ENCODE measurements at places on chromosomes 1 and 21.

GRCh38 chr1:61081686-61082310, 563 bp upstream of the NFIA start:
- DNase-seq = no peak

GRCh38 chr1:91080650-91081049, 58.8 kb upstream of the ZNF644 start:
- DNase-seq = no peak

DNA sequence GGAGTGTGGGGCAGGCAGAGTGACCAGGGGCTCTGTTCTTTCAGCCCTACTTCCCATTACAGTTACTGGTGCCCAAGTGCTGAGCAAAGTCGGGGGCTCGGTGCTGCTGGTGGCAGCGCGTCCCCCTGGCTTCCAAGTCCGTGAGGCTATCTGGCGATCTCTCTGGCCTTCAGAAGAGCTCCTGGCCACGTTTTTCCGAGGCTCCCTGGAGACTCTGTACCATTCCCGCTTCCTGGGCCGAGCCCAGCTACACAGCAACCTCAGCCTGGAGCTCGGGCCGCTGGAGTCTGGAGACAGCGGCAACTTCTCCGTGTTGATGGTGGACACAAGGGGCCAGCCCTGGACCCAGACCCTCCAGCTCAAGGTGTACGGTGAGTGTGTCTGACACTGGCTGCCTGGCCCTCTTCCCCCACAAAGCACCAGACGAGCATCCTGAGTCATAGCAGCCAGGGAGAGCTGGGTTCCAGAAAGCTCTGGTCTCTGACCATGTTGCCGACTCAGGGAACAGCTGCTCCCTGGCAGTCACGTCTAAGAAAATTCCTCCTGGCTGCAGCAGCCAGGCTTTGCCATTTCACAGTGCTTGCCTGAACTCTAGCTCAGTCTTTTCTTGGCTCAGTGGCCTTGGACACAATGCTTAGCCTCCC, 3.3 kb downstream of the SLAMF8 start:
- DNase-seq = no peak

GRCh38 chr1:155729031-155729898, 40.4 kb downstream of the DAP3 start:
- DNase-seq = no peak

DNA sequence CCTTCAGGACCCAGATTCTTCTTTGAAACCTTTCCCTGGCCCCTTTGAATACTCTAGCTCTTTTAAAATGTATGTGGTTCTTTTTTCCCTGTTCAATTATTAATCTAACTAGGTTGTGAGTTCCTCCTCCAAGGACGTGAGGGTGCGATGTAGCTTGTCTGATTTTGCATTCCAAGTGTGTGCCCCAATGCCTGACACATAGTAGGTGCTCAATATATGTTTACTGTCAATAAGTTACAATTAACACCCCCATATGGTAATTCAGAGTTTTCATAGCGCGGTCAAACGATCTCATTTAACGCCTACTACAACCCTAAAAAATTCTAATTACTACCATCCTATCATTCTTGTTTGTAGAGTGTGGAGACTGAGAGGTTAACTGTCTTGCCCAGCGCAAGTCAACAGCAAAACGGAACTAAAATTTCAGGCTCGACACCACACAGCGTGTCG, 482 bp upstream of the MTR start:
- DNase-seq = no peak
